H4 (cell line): ENCODE measurements at places on chromosomes 16 and 17. TPM values are rescaled to one million over a fixed set of nuclear protein-coding genes. Genes with fewer than 3 reads are reported as not detected.

PFAS gene
- total RNA-seq: 13.5 and 18.4 TPM in 2 replicates

- no peak for DNase-seq
Measured at GRCh38 chr17:62724398-62725146, 83.5 kb downstream of the MARCHF10 start.

UMOD gene
- total RNA-seq: not detected in 2 replicates

DNA sequence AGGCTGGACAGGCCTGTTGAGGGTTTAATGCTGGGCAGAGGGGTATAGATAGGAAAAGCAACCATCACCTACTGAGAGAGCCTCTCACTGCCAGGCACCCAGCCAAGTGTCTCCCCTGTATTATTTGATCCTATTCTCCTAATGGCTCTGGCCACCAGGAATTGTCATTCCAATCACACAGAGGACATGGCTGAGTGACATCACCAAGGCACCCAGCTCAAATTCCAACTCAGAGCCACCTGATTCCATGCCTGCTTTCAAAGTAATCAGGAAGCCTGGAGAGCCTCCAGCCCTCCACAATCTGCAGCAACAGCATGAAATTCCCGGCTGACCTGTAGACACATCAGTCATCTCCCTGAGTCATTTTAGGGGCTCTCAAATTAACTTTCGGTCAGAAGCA, 368.9 kb upstream of the C16orf82 start:
- no peak for DNase-seq

DNA sequence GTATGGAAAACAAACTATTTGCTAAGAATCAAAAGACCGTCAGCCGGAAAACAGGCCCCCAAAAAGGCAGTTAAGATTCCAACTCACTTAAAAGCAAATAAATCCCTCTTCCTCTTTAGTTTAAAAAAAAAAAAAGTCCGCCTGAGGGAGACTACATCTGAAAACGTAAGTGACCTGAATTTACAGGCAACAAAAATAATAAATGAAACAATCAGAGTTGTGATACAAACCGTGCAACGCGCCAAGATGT, 1.1 kb downstream of the KANSL1 start:
- DNase-seq: no peak

HSF5 gene
- total RNA-seq: not detected in 2 replicates

DNA sequence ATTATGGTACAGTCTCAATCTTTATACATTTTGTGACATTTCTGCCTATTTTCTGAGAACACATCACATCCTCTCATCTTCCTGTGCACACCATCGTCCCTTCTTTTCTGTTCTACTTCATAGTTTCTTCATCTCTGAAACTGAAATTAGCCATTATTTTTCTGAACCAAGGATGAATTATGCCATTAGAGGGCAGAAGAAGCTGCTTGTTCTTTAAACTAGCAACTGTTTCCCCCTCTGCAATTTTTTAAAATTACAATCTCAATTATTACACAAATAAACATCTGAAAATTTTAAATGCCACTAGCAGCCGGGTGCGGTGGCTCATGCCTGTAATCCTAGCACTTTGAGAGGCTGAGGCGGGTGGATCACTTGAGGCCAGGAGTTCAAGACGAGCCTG, 41.3 kb downstream of the RBBP6 start:
- DNase-seq: peak; percentile 21

DNA sequence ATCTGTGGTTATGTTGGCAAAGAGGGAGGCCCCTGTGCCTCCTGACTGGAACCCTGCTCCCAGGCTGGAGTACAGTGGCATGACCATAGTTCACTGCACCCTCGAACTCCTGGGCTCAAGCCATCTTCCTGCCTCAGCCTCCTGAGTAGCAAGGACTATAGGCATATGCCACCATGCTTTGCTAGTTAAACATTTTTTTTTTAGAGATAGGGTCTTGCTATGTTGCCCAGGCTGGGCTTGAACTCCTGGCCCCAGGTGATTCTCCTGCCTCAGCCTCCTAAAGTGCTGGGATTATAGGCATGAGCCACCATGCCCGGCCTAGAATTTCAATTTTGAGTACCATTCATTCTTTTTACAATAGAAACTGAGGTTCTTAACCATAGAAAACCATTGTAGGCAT, 21.2 kb upstream of the ITGB3 start:
- DNase-seq: no peak

DNA sequence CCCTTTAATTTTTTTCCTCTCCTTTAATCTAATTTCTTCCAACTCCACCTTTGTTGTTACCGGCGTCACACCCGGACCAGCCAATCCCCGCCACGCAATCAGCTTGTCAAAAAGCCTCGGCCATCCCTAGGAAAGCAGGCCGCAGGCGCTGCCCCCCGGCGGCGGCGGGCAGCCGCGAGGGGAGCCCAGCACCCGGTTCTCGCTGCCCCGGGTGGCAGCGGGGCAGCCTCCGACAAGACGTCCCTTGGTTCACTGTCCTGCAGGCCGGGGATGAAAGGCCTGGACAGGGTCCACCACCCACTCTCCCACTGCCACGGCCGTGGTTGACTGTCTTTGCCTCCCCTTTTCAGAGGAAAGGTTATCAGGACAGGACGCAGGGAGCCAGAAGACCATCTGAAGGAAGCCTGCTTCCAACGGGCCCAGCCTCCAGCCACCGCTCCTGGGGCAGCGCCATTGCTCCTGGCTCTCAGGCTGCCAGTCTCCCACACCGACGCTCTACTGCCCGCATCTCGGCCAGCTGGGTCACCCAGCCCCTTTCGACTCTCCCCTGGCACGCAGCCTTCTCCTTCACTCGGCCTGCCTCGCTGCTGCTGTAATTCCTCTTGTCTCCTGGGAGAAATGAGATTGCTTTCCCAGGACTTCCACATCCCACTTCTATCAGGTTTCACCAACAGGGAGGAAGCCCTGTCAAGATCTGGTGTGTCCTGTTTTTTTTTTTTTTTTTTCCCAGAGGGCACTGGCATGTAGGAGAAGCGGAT, 2.8 kb upstream of the UBTF start:
- DNase-seq: no peak

DNA sequence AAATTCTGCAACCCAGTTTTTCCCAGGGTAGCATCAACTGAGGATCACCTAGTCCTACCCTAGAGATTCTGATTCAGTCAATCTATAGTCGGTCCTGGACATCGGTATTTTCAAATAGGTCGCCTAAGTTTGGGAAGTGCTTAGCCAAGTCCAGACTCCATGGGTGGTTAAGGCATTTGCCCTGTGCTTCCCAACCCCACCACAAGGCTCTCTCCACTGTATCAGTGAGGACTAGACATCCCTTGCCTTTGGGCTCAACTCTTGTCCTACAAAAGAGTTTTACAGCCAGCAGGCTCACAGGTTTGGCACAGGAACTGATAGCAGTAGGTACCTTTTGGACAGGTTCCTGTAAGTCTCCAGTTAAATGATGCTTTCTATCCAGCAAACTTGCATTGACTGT, 13.8 kb downstream of the HYDIN start:
- no peak for DNase-seq

GRCh38 chr16:23700509-23700908, 12.5 kb downstream of the ERN2 start:
- no peak for DNase-seq

GRCh38 chr16:12462426-12463280, 341.0 kb downstream of the CPPED1 start:
- peak; percentile 13 for DNase-seq

TAF1C gene
- 8.1 and 18.4 TPM in 2 replicates for total RNA-seq

GRCh38 chr16:1538804-1539520, 5.5 kb downstream of the TMEM204 start:
- DNase-seq: no peak

GRCh38 chr17:64399767-64400156, 9.1 kb upstream of the PECAM1 start:
- no peak for DNase-seq

- no peak for DNase-seq
Measured at GRCh38 chr17:51802544-51802943, 356.0 kb downstream of the CA10 start.

GRCh38 chr16:78669994-78670393, 570.5 kb downstream of the WWOX start:
- no peak for DNase-seq

APOH gene
- not detected in 2 replicates for total RNA-seq

GRCh38 chr16:84042879-84043485, 387 bp upstream of the SLC38A8 start:
- no peak for DNase-seq

ZNF423 gene
- total RNA-seq: 0.04 and 0.97 TPM in 2 replicates

DNA sequence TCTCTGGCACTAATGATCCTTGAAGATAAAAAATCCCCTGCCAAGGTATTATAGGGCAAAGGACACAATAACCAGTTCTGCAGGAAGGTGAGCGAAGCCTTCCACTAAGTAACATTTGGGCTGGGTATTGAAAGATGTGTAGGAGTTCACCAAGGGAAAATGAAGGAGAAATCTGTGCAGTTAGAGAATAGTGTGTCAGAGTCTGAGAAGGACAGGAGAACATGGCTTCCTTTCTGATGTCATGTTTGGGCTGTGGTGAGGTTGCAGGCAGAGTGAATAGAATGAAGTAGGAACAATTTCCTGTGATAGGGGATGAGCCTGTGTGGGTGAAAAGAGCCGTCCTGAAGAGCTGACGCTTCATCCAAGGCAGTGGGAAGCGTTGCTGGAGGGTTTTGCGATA, 24.1 kb upstream of the CIITA start:
- DNase-seq: no peak

NEUROD2 gene
- total RNA-seq: 0.02 TPM in 1 of 2 replicates, not detected in the other

DLX3 gene
- 0.17 TPM in 1 of 2 replicates, not detected in the other for total RNA-seq

- DNase-seq: no peak
Measured at GRCh38 chr17:27413315-27413714, 42.9 kb upstream of the KSR1 start.

- DNase-seq: no peak
Measured at GRCh38 chr17:75460295-75460694, 3.9 kb downstream of the TMEM94 start.

- DNase-seq: no peak
Measured at GRCh38 chr17:27631411-27631760, 398 bp downstream of the LGALS9 start.

- no peak for DNase-seq
Measured at GRCh38 chr16:3748307-3748706, 31.0 kb upstream of the TRAP1 start.

LLGL1 gene
- total RNA-seq: 12.1 and 14.0 TPM in 2 replicates

DNA sequence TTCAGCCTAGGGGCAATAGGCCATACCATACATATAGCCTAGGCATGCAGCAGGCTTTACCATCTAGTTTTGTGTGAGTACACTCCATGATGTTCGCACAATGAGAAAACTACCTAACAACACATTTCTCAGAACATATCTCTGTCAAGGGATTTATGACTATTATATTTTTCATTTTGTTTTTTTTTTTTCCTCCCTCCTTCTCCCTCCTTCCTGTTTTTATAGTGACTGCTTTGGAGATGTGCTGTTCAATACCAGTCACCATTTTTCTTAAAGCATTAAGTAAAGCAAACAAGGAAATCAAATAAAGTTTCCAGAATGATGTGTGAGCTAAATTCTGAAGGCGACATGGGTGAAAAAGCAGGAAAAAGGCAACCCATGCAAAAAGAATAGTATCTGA, 194.6 kb downstream of the STX8 start:
- no peak for DNase-seq
